CD4-positive, alpha-beta T cell treated with Interferon gamma for 1 hour (primary cell): ENCODE measurements at places on chromosomes 3 and 15.

DNA sequence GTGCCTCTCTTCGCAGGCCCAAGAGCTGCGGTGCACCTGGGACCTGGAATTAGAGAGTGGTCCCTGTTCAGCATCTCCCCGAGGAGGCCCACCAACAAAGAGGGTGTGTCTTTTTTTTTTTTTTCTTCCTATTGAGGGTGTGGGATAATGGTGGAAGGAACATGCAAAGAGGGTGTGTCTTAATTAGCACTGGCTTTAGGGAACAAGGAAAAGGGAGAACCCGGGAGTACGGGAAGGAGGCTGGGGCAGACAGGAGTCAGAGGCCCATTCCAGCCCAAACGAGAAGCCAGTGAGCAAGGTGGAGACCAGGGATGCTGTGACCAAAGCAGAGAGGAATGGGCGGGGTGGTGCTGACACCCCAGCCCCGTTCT lies 429 bp upstream of the LOXL1 start:
- no peak for DNase-seq

DNA sequence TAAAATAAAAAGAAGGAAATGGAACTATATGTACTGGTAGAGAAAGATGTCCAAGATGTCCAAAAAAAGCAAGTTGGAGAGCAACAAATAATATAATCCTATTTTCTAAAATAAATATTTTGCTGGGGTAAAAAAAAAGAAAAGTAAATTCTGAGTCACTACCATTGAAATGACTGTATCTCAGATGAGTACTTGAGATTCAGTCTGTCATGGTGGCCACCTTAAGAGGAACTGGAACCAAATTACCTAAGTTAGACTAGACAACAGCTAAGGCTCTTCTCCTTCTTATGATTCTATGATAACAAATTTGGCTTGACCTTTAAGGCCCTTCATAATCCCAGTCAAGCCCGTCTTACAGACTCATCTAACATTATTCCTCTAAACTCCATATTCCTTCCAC lies 270.6 kb upstream of the HES1 start:
- no peak for DNase-seq

- DNase-seq: no peak
Observed at GRCh38 chr15:68022061-68022460, 32.1 kb upstream of the PIAS1 start.

GRCh38 chr15:51401051-51401780 lies 59.8 kb downstream of the GLDN start:
- no peak for DNase-seq

DNA sequence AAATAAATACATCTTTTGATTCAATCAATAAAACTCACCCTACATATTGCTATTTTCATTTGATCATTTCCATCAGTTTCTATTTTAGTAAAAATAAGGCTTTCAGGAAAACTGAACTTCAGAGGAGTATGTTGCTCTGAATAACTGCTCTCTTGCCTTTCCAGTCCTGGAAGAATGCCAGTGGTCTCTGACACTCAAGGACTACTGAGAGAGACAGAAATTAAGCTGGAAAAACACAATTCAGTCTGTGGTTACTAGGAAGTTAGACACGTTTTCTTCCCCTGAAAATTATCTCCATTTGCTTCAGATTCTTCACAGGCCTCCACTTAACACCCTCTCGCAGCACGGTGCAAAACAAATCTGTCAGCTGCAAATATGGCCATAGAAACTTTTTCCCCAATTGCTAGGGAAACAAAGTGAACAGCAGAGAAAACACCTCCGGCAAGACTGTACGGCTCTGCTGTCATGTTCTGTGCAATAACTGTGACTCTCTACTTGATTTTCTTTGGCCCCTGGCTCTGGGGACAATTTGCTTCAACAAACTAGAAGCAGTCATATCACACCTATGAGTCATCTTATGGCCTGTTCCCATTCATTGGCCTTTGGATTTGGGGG lies 353.0 kb downstream of the MAGI1 start:
- DNase-seq: no peak

- DNase-seq: no peak
Observed at GRCh38 chr3:152050903-152051302, 177.5 kb downstream of the SUCNR1 start.

GRCh38 chr3:43080726-43081568 lies 24.9 kb downstream of the POMGNT2 start:
- DNase-seq: no peak

GRCh38 chr3:105880681-105881290 lies 12.0 kb upstream of the CBLB start:
- DNase-seq: no peak

- DNase-seq: no peak
Observed at GRCh38 chr3:79074558-79074957, 693.2 kb downstream of the ROBO1 start.

DNA sequence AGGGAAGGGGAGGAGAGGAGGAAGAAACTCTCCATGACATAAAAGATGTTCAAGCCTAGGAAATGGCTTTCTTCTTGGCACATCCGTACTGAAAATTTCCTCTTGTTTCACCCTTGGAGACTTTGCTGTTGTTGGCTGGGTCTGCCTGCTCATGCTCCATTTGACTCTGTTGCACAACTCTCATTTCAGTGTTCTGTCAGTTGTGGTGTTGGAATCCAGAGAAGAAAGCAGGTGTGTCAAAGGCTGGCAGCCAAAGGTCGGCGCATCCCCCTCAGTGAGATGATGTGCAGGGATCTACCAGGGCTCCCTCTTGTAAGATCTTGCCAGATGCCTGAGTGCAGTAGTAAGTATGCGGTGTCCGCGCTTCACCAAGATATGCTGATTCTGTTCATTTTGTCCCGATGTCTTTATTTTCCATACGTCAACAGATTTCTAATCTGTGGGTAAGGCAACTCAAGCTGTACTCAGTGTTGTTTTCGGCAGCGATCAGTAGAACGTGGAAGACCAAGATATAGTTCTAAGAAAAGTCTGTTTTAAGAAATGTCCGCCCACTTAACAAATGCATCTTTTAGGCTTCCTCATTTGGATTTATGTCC lies 265.2 kb upstream of the GOLGA6L4 start:
- DNase-seq: no peak

- no peak for DNase-seq
Observed at GRCh38 chr3:188558343-188559071, 404.6 kb downstream of the LPP start.

- no peak for DNase-seq
Observed at GRCh38 chr3:120326784-120327183, 22.4 kb downstream of the LRRC58 start.

- no peak for DNase-seq
Observed at GRCh38 chr3:35644451-35644850, 5.1 kb downstream of the ARPP21 start.

DNA sequence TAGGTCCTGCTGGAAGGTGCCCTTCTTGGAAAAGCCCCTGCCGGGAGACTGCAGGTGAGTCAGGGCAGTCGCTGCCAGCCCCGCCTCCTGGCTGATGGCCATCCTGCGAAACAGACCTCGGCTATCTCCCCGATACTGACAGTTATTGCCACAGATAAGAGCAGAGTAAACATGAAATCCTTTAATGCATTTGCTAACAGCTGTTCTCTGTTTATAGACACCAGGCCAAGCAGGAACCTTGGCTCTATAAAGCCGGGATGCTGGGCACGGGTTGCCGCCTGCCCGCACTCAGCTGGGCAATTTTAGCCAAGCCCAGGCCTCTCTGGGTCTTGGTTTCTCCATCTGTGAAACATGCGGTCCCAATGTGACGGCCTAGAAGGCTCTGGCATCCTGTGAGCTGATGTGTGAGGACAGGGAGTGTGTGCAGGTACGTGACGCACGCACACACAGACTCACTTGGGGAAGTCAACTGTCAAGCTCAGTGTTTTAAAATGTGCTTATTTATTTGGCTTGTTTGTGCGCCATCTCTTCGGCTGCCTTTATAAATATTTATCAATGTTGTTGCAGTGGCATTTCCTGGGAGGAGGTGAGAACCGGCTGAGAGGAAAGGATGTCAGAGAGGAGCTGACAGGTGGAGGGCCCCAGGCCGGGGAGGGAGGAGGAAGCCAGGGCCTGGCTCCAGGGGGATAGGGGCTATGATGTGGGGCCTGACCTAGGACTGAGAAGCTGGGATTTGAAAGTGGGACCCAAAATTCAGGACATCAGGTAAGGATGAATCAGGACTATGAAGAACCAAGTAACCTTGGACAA lies 50.8 kb upstream of the PRR23E start:
- DNase-seq: no peak

DNA sequence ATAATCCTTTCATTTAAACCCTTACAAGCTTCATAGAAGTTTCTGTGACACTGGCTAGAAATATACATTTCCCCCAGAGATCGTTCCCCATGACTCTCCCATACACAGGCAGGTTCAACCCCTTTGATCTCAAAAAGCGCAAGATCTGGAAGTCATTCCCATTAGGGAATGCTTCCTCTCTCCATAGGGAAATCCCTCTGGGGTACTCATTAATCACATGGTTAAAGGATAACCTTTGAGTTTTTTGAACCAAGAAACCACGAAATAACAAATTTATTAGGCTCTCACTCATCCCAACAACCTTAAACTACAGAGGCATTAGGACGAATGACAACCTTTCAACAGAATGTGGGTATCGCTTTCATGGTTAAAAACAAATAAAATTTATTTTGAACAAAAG lies 211.9 kb upstream of the PRICKLE2 start:
- DNase-seq: no peak

DNA sequence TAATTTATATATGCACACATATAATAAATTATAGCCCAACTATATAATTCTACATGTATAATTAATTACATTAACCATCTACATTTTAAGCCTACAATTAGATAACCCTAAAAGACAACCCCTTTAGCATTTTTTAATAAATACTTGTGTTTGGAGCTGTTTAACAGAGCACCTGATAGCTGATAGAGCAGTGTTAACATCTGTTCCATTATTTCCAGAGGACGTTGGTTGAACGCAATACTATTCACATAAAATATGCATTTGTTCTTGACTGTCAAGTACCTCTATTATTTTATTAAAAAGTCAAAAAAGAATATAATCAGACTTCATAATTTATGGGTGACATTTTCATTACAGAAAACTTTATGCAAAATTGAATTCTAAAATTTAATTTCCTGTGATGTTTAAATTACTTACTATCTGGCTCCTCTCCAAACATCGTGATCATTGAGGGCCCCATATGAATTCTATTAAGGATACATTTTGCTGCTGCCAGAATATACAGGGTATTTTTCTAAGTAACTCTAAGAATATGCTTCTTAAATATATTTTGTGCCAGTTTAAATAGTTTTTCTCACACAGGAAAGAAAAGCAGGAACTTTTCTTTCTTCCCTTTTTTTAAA lies 234.3 kb downstream of the SHOX2 start:
- DNase-seq: no peak

DNA sequence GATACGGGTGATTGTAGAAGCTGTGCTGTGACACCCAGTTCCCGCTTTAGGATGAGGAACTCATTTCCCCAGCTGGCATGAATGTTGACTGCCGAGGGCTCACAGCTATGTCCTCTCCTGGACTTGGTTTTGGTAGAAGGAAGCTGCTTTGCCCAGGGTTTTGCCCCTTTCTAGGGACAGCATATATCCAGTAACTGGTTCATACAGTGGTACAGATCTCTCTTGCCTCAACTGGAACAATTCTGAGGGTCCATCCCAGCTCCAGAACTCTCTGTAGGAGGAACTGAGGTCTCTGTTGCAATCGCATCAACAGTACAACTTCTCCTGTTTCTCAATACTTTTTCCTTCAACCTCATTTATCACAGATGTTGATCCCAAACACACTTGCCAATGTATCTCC lies 54.5 kb upstream of the FNDC3B start:
- peak; percentile 6 for DNase-seq

GRCh38 chr3:195154793-195155535 lies 116.0 kb downstream of the XXYLT1 start:
- no peak for DNase-seq

DNA sequence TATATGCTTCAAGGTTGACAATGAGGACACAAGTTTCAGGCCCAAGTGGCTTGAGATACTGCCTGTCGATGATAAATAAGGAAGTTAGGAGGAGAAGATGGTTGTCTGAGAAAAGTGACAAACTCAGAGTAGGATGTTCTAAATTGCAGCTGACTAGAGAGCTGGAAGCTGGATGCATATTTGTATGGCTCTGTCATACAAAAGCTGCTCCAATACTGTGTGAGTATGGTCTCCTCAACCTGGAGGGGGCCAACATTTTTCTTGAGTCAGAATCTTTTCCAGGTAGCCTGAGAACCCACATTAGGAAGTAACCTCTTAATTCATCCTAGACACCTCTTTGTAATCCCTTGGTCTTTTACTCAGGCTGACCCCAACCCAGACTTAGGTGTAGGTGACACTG lies 28.4 kb upstream of the TPRG1 start:
- no peak for DNase-seq

- DNase-seq: no peak
Observed at GRCh38 chr3:44416031-44417030, 61.1 kb downstream of the ZNF445 start.

DNA sequence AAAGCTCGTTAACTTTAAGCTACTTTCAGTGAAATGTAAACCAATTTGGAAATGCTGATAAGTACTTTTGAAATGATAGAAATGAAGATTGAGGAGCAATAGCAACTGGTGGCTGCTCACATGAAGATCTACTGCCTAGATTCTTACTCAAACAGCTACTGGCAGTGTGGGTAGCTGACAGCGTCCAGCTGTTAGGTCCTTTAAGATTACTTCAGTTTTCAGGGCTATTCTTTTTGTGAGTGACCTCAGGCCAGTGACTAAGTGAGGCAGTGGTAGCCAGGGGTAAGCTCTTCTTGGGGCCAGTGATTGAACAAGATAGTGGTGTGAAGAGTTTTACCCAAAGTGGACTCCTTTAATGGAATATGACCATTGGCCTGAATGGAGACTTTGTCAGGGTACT lies 41.3 kb downstream of the NECTIN3 start:
- DNase-seq: no peak

DNA sequence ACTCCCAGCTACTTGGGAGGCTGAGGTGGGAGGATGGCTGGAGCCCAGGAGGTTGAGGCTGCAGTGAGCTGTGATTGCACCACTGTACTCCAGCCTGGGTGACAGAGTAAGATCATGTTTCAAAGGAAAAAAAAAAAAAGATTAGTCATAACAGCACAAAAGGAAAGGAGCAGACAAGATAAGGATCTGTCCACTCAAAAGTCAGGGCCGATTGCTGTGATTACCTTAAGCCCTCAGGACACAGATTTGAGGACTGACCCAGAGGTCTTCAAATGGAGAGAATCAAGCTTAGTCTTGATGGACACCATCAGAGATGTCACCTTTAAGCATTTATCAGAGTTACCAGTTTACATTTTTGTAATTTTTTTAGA lies 23.9 kb upstream of the HEG1 start:
- DNase-seq: no peak

GRCh38 chr3:59772416-59773408 lies 722.9 kb upstream of the CFAP20DC start:
- DNase-seq: peak; percentile 39

DNA sequence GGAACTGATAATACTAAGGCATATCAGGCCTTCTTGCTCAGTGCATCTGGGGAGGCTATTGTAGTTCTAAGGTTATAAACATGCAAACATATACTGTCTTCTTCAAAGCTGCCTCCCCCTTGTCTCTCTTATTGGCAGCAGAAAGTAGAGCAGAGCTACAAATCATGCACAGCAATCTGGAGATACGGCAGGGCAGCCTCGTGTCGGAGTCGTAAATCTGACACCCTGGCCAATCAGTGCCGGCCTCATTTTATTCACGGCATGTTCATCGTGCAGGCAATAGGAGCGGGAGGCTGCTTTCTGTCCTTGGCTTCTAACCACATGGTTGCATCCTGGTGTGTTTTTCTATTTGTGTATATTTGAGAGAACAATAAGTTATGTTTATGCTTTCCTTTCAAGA lies 300.2 kb upstream of the CNTN6 start:
- no peak for DNase-seq

- no peak for DNase-seq
Observed at GRCh38 chr3:31699309-31699953, 166.7 kb downstream of the STT3B start.
